ENCODE measurements at places on chromosomes 6 and 20.
A peak's percentile ranks its signal among the peaks of the same experiment; 100 is the strongest.

GRCh38 chr6:45991189-45991588 lies 24.5 kb downstream of the CLIC5 start:
- no peak for DNase-seq

GRCh38 chr6:35603326-35604202 lies 85.2 kb downstream of the FKBP5 start:
- DNase-seq: no peak

DNA sequence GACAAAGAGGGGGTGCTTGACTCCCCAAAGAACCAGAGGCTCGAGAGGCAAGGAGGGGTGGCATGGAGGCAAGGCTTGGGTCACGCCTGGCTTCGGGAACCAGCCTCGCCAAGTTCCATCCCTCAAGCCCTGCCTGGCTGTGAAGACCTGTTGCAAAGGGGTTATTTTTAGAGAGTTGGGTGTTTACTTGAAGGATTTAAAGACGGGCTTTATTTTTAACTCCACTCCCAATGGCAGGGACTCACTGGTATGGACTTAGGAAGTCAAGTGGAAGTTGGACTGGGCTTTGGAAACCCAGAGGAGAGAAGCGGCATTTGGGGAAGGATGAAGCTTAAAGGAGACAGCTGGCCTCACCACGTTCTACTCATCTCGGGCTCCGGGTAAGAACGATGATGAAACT lies 43.1 kb downstream of the JPH2 start:
- no peak for DNase-seq

DNA sequence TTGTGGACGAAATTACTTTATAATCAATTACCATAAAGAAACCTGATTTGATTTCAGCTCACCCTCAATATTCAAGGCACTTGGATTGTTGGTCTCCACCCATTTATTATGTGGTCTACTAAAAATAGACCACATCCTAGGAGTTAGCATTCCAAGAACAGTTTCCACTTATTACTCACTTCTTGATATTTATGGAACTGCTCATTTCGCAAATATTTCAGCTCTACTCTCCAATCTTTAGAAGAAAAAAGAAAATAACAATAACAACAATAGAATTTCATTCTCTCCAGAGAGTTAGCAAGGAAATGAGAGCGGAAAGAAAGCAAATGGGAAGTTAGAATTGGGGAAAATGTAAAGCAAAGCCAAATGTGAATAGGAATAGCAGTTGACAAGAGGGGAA lies 26.2 kb upstream of the HDAC2 start:
- DNase-seq: no peak

DNA sequence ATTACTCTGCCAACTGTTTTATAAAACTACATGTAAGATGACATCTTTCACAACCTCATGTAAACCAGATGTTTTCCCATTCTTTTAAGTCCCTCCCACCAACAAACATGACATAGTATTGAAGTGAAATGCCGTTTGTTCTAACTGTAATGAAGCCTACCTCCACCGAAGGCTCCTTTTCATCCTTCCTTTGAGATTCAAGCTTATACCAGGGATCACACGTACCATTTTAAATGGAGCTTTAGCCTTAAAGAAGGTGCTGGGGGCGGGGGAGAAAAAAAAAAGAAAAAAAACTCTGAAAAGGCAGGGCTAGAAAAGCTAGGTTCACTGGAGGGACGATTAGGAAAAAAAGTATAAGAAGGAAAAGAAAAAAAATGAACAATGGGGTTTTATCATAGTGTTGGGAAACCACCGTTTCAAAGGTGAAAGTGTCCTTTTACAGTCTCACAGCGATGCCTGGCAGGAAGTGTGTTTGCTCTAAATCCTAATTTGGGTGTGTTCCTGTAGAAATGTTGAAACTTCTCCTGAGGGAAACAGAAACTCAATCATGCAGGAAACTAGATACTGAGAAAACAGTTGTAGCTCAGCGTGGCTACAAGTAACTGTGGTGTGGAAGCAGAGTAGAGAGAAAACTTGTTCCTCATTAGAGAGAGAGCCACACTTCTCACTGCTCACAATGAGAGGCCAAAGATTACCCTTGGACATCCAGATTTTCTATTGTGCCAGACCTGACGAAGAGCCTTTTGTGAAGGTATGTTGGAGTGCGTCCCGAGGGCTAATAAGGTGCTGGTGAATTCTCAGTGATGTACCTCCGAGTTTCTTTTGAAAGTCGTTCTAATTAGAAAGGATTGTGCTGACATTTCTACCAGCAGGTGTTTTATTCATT lies 37.6 kb upstream of the HINT3 start:
- peak; percentile 26 for DNase-seq

DNA sequence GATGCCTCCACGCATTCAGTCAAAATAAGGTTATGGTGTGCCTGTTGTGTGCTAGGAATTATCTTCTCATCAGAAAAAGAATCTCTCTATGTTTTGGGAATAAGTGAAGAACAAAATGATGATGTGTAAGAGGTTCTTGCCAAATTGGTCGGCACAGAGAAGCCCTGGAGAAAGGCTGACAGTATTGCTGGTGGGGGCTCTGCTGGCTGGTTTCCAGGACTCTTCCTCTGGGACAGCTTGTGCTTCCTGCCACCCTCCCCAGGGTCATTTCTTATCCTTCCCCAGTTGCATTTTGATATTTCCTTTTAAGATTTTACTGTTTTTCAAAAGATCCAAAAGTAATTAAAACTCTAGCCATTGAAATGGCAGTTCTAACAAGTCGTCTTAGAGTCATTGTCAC lies 22.1 kb downstream of the CST4 start:
- no peak for DNase-seq

- no peak for DNase-seq
Observed at GRCh38 chr6:153167907-153168306, 36.8 kb upstream of the RGS17 start.

DNA sequence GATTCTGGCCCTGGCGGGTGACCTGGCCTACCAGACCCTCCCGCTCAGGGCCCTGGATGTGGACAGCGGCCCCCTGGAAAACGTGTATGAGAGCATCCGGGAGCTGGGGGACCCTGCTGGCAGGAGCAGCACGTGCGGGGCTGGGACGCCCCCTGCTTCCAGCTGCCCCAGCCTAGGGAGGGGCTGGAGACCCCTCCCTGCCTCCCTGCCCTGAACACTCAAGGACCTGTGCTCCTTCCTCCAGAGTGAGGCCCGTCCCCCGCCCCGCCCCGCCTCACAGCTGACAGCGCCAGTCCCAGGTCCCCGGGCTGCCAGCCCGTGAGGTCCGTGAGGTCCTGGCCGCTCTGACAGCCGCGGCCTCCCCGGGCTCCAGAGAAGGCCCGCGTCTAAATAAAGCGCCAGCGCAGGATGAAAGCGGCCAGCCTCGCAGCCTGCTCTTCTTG lies 868 bp upstream of the SLC2A4RG start:
- no peak for DNase-seq

DNA sequence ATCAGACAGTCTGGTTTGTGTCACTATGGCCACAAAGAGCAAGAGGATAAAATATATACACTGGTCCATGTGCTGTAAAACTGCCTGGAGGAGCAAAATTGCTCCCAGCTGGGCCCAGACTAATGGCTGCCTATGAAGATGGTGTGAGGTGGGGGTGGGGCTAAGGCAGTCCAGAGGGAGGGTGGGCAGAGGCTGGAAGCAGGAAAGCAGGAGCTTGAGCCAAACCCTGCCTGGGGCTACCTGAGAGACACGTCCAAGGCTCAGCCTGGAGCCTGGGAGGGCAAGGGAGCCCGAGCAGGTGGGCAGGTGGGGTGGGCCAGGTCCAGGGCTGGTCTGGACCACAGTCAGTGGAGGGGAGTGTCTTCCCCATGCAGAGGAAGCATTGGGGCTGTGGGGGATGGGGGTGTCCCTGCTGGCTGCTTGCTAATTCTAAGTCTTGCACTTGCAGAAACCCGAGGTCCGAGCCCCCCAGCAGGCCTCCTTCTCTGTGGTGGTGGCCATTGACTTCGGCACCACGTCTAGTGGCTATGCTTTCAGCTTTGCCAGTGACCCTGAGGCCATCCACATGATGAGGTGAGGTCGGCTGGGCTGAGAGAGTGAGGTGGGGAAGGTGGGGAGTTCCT lies 9.5 kb downstream of the HSPA12B start:
- no peak for DNase-seq

DNA sequence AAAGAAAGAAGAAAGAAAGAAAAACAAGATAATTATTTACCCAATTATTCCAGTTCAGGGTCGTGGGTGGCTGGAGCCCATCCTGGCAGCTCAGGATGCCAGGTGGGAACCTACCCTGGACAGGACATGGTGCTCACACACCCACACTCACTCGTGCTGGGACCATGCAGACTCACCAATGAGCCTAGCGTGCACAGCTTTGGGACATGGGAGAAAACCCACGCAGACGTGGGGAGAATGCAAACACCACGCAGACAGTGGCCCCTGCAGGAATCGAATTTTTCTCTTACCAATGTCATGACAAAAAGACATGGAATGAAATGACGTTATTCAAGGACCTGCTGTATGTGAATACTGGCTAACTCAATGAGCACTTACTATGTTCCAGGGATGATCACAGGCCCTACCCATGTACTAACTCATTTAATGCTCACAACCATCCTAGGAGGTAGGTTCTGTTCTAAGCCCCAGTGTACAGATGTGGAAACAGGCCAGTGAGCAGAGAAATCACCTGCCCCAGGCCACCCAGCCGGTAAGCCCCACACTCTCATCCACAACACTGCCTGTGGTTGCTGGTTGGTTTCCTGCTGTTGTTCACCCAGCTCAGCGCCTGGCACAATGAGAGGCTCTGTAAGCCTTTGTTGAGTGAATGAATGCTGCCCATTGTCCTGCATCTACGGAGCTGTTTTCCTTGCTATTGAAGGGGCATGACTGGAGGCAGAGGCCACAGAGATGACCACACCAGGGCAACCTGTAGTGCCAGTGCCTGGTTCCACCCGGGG lies 6.8 kb upstream of the PI16 start:
- DNase-seq: no peak

- DNase-seq: peak; percentile 88
Observed at GRCh38 chr6:113856625-113857555, at the start of gene MARCKS. Gene MARCKS (plus strand): TSS chr6:113857345. CDS start chr6:113857746, 401 bp downstream.

- no peak for DNase-seq
Observed at GRCh38 chr20:19376451-19377229, 164.2 kb downstream of the SLC24A3 start.

- DNase-seq: no peak
Observed at GRCh38 chr20:49769048-49769581, 43.5 kb upstream of the SLC9A8 start.

- no peak for DNase-seq
Observed at GRCh38 chr6:84791233-84791632, 26.8 kb upstream of the TBX18 start.

DNA sequence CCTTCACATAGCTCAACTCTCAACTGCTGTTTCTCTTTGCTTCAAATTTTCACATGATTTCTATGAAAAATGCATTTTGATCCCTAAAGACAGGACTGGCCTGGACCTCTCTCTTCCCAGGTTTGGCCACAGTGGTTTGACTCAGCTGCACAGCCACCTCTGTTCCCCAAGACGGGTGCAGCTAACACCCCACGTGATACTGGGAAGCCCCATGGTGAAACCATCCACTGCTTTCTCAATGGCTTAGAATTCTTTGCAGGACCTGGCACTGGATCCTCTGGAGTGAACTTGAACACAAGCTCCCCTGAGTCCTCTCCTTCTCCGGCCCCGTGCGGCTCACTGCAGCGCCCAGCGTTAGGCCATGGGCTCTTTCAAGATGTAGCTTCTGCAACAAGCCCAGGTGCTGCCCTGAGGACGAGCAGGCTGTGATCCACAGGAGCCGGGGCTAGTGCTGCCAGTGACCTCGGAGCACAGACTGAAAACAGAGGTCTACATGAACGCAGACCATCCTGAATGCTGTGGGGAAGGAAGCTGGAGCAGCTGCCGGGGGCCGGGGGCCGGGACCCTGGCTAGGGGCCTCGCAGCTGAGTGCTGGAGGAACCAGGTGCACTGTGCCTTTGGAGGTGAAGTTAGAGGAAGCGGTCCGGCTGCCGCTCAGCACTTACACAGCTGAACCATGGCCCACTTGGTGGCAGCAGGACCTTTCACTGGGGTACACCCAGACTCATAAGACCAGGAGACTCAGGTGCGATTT lies 58.8 kb upstream of the MPC1 start:
- DNase-seq: no peak

- no peak for DNase-seq
Observed at GRCh38 chr6:10441004-10441654, 26.3 kb upstream of the TFAP2A start.

DNA sequence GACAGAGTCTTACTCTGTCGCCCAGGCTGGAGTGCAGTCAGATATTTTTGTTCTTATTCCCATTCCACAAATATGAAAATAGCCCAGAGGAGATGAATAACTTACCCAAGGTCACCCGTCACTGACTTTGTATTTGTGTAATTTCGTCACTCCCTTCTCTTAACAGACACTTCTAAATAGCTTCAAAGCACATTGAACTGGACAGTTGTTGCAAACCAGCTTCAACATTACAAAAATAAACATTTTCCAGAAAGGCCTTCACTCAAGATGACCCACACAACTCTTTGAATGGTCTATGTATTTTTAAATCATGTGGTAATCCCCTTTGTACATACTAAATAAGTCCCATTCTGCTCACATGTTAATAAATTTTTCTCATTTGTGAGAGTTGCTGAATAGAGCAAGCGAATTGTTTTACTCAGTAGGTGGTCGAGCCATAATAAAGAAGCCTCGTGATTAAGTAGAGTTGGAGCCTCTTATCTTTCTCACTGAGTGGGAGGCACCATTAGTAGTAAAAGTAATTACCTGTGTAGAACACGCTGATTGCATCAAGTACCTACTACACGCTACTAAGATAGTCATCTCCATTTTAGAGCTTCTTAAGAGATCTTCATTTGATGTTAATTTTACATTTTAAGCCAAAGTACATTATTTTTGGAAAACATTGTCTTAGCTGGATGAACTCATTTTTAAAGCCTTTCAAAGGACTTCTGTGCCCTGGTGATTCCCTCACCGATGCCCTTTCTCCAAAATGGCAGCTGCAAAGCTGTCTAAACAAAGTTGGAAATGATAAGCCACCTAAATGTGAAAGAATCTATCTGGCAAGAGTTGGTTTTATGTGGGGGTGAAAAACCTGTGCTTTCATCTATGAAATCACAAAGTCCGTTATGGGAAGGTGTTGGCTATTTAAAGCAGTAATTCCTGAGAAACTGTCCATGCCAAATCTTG lies 110.0 kb downstream of the TSHZ2 start:
- no peak for DNase-seq

DNA sequence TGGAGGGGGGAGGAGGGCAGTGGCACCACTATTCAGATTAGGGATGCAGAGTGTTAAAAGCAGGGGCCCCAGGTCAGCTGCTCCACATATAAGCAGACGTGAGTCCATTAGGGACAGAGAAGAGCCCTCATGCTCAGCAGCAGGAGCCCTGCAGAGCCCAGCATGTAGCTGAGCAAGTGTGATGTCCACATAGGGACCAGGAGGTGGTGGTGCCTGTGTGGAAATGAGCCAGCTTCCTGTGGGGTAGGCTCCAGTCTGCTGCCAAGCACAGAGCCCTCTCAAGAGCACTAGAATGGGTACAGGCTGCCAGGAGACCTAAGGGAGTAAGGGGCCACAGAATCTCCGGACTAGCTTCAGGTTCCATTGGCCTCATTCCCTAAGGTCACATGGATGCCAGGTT lies 57.9 kb upstream of the MLN start:
- no peak for DNase-seq

- no peak for DNase-seq
Observed at GRCh38 chr6:35391240-35391968, 49.0 kb downstream of the PPARD start.

Measured in HAP-1 (cell line).